Astrocyte of the hippocampus (primary cell): ENCODE measurements at places on chromosomes 12 and 14.

DNA sequence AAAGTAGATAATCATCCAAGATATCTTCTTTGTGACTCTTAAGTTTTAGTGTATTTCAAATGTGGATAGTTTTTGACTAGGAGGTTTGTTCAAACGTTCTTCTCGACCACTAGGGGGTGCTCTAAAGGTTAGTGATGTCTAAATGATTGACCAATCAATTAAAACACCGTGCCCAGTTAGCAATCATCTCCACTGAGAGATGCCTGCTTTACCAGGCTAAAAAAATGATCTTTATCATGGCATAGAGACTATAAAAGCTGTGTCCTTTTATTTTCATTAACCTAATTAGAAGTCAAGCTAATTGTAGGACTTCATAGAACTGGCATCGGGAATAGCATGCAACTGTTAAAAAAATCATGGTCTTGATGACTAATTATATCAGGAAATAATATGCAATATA lies 153.9 kb downstream of the PRKCH start:
- DNase-seq, result peak; percentile 79

DNA sequence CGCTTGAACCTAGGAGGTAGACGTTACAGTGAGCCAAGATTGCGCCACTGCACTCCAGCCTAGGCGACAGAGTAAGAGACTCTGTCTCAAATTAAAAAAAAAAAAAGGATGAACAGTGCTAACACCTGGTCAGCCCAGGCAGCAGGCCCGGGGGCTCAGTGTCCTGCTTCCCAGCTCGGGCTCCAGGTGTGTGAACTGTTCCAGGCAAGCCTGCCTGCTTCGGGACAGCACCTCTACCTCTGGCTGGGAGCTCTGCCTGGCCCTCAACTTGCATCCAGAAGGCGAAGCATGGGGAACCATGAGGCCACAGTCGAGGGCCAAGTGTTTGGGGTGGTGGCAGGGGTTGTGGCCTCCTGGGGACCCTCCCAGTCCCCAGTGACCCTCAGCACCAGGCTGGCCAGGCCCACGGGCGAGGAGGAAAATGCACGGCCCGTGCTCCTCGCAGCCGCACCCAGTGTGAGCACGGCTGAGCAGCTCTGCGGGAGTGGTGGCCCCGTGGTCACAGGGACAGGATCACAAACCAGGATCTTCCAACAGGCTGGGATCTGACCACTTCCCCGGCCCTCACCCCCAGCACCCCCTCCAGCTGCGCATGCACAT lies 15.5 kb downstream of the CDCA4 start:
- DNase-seq, result no peak

GRCh38 chr12:116164250-116165035 lies 113.0 kb downstream of the MED13L start:
- DNase-seq, result no peak

DNA sequence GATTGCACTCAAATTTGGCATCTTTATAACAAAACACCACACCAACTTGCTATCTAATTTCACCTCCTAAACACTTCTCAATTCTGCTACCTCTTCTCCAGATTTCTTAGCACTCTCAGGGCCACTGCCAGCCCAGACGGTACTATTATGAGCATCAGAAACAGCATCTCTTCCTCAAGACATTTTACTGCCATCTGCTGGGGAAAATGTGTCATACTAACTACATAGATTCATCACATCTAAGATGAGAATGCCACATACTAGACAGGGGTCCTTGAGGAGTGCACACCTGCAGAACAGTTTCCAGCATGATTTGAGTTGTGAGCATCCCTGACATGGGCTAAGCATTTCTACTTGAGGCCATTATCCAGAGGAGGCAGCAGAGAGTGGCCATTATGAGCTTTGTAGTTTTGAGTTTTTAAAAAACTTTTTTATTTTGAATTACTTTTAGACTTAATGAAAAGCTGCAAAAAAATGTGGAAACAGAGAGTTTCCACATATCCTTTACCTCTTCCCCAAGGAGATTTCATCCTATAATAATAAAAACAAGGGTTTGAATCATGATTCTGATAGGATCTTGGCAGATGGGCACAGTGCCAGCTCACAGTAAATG lies 15.1 kb upstream of the GRIP1 start:
- peak; percentile 86 for DNase-seq

DNA sequence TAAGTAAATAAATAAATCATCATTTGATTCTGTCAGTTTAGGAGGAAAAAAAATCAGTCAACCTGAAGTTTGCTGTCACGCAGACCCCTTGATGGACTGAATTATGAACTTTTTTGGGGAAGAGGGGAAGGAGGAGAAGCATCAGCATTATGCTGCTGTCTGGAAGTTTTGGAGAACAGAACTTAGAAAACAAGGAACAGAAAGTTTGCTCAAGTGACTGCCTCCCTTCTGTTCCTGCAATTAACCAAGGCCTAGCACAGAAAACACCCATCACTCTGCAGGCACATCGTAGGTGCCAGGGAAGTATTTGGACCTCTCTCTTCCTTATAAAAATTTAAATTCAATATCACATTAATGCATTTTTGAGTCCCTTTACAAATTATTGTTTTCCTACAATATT lies 283.8 kb downstream of the VRK1 start:
- DNase-seq, result no peak

DNA sequence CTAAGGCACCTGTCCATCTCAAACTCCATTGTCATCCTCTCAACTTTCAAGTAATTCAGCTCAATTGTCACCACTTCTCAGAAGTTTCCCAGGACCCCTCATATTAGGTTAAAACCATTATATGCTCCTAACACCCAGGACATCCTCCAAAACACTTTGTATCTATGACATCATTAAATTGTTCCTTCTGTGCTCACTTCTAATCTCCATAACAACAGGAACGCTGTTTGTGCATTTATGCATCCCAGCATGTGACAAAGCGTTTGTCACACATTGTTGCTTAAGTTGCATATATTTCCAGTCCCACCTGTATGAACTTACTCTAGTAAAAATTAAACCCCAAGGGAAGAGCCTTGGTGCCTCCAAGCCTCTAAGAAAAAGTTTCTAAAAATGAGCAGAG lies 133.9 kb downstream of the TBX5 start:
- no peak for DNase-seq

GRCh38 chr12:52874573-52875435 lies 26.0 kb upstream of the KRT78 start:
- no peak for DNase-seq
